ENCODE measurements at places on chromosomes 7 and 10. TPM values are rescaled to one million over a fixed set of nuclear protein-coding genes. Genes with fewer than 3 reads are reported as not detected.

Gene CNPY1
- total RNA-seq = not detected

DNA sequence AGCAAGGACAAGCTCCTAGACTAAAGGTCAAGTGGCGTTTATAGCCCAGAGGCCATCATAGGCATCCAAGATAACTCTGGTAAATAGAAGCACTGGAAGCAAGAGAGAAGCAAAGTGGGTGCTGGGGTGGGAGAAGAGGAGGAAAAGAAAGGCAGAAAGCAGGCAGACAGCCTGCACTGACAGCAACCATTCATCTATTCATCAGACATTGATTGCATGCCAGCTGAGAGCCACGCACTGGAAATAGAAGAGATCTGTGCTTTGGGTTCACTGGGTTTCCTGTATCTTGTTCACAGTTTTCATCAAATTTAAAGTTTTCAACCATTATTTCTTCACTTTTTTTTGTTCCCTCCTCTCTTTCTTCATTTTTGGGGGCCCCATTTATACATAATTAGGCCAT, 4.7 kb upstream of the SLIT1 start:
- no peak for DNase-seq

GRCh38 chr10:15433850-15434537, 62.9 kb upstream of the FAM171A1 start:
- DNase-seq = no peak

DNA sequence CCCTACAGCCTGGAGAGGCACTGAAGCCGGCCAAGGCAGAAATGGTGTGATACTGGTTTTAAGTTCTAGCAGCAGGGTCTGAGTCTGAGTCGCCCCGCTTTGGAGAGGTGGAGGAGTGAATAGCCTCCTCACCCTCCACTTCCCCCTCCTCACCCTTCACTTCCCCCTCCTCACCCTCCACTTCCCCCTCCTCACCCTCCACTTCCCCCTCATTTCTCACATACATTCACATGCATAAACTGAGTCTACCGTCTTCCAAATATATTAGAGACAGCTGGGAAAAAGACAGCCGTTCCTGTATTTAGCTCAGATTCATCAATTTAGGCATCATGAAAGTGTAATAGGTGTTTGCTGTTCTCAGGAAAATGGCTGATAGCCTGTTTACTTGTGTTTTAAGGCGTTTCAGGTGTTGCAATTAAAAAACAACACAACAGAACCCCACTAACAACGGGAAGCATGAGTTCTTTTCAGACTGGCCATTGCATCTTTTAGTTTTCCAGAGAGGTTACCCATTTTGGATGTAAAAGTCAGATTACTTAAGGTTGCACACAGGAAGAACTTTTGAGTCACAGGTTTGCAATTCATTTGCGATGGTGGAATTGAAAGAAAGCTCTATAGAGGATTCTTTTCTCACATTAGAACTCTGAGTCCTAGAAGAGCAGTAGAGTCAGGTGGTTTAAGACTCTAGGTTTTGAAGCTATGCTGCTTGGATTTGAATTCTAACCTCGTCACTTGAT, 861 bp downstream of the NRBF2 start:
- no peak for DNase-seq

DNA sequence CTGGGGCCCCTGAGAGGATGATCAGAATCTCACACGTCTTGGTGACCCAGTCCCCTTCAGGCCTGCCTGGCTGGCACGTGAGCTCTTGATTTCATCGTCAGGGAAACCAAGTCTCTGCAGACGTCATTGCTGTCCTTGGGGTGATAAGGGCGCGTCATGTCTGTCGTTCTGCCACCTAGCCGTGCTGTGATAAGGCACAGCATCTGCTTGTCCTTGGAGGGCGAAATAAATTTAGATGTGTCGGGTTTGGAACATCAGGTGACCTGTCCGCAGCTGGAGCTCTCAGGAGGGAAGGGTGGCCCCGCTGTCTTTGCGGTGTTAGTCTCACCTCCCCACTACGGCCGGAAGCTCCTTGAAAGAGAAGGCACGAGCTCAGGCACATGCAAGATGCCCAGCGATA, 129.2 kb downstream of the GRK5 start:
- DNase-seq = no peak

- DNase-seq = no peak
These were observed 4.5 kb upstream of the TRIM24 start for GRCh38 chr7:138455609-138456008.

- no peak for DNase-seq
These were observed 341.6 kb downstream of the PCLO start for GRCh38 chr7:82821037-82821436.

DNA sequence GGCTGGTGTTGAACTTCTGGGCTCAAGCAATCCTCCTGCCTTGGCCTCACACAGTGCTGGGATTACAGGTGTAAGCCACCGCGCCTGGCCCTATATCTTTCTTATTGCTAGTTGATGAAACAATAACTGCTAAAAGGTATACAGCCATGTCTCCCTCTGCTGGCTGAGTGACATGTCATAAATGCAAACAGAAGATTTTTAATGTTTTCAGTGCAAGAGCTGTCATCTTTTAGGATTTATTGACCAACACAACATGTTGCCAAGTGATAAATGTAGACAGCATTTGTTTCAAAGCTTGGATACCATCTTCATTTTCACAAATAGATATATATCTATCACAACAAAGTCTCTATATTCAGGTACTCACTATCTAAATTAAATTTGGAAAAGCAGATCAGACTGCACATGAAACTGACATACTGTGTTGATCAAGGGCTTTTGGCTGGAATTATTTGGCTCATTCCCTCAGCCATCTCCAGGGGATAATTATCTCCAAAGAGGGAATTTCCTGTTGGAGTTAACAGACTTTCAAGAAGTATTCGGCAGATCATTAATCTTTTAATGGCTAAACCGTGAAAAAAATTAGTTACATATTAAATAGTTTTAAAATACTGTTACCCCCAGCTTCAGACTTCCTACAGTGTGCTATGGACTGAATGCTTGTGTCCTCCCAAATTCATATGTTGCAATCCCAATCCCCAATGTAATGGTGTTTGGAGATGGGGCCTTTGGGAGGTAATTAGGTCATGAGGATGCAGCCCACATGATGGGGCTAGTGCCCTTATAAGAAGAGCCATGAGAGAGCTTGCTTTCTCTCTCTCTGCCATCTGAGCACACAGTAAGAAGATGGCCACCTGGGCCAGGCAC, 41.3 kb upstream of the SRPK2 start:
- no peak for DNase-seq

- no peak for DNase-seq
These were observed 380.5 kb upstream of the AUTS2 start for GRCh38 chr7:69217516-69218350.

Gene NAT16
- not detected for total RNA-seq

Gene SCIN
- total RNA-seq = 0.83 TPM

Data from pancreas (tissue), 10 donors.